ENCODE measurements at places on chromosomes 7 and 10. TPM values are rescaled to one million over a fixed set of nuclear protein-coding genes. Genes with fewer than 3 reads are reported as not detected.

- DNase-seq, result no peak
Measured at GRCh38 chr10:99629625-99629978, 9.4 kb upstream of the SLC25A28 start.

DNA sequence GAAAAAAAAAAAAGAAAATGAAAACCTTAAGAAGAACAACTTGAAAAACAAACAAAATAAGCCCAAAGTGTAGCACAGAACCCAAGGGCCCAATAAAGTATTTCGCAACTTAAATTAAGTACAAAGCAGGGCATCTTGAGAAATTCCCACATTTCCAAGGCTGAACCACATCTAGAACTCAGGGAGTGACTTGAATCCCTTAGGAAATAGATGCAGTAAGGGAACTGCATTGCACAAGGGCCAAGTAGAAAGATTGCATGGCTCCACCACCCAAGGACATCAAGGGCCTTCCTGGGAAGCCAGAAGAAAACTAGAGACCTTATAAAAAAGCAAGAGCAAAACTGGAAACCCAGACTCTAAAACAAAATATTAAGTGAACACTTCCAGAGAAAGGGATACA, 352.7 kb downstream of the CXCL12 start:
- no peak for DNase-seq

- DNase-seq, result no peak
Measured at GRCh38 chr10:22560096-22560912, 154.1 kb downstream of the PIP4K2A start.

- DNase-seq, result peak; percentile 3
Measured at GRCh38 chr7:113664867-113665266, 253.9 kb downstream of the PPP1R3A start.

DNA sequence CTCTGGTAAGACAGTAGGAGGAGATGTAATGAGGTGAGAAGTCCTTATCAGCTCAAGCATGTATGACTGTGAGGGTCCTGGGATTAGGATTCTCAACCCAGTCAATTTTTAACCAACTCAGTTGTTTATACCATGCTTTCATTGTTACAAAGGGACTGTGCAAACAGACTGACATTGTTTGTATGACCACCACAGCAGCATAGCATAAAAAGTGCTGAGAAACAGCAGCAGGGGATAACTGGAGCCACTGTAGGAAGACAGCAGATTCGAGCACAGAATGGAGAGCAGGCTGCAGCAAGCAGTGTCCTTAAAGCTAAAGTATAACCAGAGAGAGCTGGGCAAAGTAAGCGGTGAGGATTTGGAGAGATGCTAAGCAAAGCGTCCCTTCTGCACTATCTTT, 829.5 kb downstream of the REEP3 start:
- no peak for DNase-seq

GRCh38 chr10:116891208-116891607, 41.9 kb downstream of the ENO4 start:
- peak; percentile 94 for DNase-seq

- DNase-seq, result no peak
Measured at GRCh38 chr7:159064816-159065510, 79.7 kb downstream of the VIPR2 start.

- no peak for DNase-seq
Measured at GRCh38 chr7:12069757-12070156, 141.3 kb upstream of the TMEM106B start.

- no peak for DNase-seq
Measured at GRCh38 chr10:68109331-68109730, at the start of gene MYPN. Gene MYPN, plus strand, starts transcription at chr10:68109488. Its CDS starts 11,951 bp downstream, at chr10:68121439.

GRCh38 chr10:34427911-34428216, 387.2 kb downstream of the PARD3 start:
- DNase-seq, result no peak

DNA sequence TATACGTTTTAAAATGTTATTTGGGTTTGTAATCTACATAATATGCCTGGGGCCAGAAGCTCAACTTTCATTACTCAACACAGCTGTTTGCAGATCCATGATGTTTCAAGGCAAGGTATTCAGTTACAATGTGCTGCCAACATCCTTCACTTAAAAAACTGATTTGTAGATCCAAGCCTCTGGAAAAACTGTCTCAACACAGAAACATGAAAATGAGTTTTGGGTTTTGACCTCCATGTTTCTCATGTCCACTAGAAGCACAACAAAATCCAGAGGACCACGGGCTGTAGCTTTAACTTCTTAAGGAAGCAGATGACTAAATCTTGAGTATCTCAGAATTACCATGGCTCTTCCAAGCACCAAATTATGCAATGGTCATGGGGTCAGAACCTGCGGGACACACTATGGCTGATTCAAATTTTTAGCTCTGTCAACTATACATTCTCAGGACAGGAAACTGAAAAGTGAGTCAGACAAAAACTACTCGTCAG, 247.1 kb upstream of the GRB10 start:
- DNase-seq, result peak; percentile 92

DNA sequence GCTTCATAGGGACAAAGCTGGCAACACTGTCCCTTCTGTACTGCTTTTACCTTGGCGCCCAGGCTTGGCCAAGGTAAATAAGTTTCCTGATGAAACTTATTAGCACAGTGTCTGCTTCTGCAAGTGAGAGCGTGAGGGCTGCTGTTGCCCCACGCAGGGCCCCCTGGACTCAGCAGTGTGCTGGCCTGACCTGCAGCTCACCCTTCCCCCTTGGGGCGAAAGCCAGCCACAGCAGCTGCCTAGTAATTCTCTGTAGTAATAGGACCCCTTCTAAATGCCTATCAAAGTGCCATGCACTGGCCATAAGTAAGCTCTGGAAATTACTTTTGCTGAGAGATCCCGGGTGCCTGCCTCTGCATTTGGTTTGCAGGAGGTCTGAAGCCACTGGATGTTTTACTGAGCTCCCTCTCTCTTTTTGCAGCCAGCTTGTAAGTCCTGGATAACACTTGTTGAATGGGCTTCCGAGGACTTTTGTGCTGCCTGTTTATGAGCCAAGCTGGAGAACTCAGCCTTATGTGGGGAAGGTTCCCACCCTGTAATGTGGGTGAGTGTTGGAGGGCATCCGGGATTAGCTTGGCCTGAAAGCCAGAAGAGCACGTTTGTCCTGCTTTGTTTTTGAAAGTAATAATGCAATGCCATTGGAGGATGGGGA, 293.9 kb downstream of the C7orf25 start:
- no peak for DNase-seq

DNA sequence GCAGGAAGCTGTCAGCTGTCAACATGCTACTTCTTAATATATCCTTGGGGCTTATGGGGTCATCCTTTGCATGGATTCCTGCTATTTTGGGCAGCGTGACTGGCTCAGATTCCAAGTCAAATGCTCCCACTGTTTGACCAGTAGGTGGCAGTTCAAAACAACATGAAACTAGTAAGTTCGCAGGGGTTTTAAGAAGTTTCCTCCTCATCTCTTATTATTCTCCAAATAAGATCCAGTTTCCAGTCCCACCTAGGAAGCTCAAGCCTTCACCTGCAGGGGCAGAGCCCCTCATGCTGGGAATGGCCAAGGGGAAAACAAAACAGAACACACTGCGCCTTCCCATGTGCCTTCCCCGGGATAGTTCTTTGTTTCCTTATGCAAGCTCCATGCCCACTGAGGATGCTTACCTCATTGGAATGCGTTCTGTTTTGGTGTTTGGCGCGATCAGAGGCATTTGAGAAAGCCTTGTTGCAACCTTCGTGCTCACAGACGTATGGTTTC, 259.8 kb downstream of the GLI3 start:
- peak; percentile 75 for DNase-seq

GRCh38 chr7:44185729-44186128, 3.5 kb downstream of the GCK start:
- DNase-seq, result no peak

GRCh38 chr10:74585231-74586087, 240.9 kb upstream of the KAT6B start:
- peak; percentile 0 for DNase-seq

GRCh38 chr10:122490268-122490667, 28.9 kb downstream of the HTRA1 start:
- peak; percentile 61 for DNase-seq

DNA sequence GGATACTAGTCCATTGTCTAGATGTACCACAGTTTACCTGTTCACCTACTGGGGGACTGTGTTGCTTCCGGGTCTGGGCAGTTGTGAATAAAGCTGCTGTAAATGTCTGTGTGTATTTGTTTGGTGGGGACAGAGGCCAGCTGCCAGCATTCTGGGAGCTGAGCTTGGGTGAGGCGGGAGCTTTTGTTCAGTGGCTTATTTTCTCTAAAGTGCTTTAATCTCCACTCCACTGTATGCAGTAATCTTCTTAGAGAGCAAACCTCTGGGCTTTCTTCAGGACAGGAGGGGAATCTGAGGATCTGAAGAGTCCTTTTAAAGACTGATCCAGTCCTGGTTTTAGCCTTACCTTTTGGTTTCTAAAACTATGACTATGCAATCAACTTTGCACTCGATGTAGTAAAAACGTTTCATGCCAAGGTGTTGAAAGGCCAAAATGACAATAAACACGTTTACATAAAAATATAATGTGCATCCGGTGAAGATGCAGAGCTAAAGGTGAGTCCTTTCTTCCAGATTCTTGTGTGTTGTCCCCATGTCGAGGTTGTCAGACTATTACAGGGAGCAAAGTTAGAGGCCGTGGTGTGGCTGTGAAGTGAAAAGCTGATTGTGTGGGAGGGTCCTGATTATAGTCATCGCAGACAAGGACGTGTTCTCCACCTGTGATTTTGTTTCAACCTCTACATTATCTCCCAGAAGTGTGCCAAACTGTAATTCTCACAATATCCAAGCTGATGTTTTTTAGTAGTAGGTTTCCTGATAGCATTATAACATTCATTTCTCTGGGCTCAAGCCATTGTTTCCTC, 279.8 kb downstream of the CAMK1D start:
- DNase-seq, result no peak

GRCh38 chr7:12685550-12685949, 1.9 kb upstream of the ARL4A start:
- peak; percentile 33 for DNase-seq

GRCh38 chr10:5813341-5814109, at the start of gene GDI2:
Gene GDI2, minus strand, starts transcription at chr10:5813434. Its CDS starts 176 bp downstream, at chr10:5813258.
- DNase-seq, result peak; percentile 95

- DNase-seq, result no peak
Measured at GRCh38 chr7:44144426-44144967, 3.4 kb upstream of the MYL7 start.

- DNase-seq, result no peak
Measured at GRCh38 chr10:51552879-51553278, 146.5 kb downstream of the CSTF2T start.

DNA sequence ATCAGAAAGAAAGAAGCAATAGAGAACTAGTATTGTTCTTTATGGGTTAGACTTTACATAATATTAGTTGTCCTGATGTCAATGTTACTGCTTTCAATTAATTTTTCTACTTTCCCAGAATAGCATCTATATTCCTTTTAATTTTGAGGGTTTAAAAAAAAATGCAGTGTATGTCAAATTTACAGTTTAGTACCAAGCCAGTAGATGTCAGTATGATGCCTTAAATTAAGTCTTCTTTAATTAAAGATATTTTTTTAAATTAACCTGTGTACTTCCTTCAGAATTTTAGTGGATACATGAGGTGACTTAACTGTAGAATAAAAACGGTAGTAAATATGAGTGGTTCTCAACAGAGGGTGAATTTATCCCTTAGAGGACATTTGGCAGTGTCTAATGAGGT, 35.2 kb upstream of the STOX1 start:
- peak; percentile 30 for DNase-seq

DNA sequence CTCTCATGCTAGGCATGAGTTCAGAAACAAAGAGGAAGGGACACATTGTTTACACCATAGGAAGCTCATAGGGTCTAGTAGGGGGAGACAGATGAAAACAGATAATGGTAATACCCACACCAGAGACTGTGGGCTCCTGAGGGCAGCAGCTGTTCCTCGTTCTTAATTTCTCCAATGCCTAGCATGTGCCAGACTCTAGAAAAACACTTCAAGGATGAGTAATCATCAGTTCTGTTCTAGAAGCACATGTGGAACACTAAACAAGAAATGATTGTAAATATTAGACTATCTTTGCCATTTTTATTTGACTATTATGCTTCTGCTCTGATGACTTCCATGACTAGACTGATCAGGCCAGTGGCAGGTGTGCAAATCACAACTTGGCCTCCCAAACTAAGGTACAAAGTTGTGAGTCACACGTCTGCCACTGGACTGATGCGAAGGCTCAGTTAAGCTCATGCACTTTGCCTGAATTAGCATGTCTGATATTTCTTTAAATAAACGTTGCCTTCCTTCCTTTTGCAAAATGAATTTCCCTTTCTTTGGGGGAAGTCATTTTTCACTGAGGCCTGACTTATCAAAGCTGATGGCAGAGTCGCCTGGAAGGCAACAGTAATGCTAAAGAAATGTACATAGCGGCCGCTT, 89.2 kb upstream of the FGL2 start:
- DNase-seq, result peak; percentile 41

DNA sequence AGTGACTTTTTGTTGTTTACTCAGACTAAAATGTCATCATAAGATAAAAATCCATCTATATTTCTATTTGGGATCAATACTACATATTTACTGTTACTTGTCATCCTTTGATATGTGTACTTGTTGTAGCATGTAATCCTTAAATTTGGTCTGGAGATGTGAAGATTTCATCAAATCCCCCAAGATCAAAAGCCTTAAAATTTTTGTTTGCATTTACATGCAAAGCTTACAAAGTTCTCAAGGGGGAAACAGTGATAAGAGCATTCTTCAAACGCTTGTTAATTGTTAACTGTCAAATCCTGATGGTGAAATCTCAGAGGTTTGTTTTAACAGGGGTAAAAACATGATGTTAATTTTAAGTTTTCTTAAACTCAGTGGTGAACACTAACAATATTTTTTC, 84.9 kb upstream of the SKAP2 start:
- no peak for DNase-seq

The UBE2D1 gene
- total RNA-seq, result 15.8 TPM

The NEUROD6 gene
- not detected for total RNA-seq

The OPALIN gene
- not detected for total RNA-seq

The ZNF853 gene
- 3.3 TPM for total RNA-seq

The SEMA3A gene
- total RNA-seq, result 187 TPM

The CEP41 gene
- 11.1 TPM for total RNA-seq

The CLEC2L gene
- not detected for total RNA-seq

The ESYT2 gene
- total RNA-seq, result 64.4 TPM

The HOXA1 gene
- total RNA-seq, result 0.83 TPM

The ITGA8 gene
- under 0.01 TPM for total RNA-seq

The GPR85 gene
- total RNA-seq, result 5.0 TPM

The NUTM2E gene
- total RNA-seq, result not detected
